ENCODE measurements at places on chromosomes 2 and 18.
A peak's percentile ranks its signal among the peaks of the same experiment; 100 is the strongest.

DNA sequence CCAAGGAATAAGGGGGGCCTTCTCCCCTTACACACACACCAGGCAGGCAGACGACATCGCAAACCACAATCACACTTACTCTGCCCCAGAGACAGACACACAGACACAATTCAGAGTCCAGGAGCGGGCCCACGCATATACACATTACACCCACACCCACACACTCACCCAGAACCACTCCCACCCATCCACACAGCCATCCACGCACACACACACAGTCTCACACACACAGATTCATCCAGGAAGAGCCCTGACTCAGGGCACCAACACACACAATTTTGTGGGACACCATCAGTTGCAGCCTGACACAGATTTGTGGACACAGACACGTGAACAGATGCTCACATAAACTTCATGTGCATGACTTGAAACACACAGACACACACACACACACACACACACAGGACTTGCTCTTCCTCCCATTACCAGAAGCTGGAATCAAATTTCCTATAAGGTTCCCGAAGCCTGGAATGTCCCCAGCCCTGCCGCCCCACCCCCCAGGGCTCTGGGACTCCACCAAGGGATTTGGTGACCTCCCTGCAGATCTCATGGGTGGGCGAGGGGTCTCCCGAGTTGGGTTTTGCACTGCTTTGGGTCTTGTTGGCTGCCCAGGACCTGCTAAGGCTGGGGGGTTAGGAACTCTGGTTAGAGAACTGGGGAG is 23.5 kb downstream of the TNS1 start:
- DNase-seq, result no peak

DNA sequence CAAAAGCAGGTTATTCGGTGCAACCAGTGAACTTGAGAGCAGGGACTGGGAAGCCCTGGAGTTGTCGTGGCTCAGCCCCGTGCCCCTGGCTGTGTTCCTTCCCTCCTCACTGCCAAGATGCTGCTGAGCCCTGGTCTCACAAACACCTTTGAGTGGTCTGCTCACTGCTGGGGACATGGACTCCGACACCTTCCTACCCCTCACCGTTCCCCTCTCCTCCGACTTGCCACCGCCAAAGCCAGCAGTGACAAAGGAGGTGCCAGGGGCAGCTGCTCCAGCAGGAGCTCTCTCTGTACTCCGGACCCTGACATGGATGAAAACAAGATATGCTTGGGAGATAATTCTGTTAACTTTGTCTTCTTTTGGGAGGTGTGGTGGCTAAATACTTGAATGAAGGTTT is 17.9 kb downstream of the LRRFIP1 start:
- no peak for DNase-seq

DNA sequence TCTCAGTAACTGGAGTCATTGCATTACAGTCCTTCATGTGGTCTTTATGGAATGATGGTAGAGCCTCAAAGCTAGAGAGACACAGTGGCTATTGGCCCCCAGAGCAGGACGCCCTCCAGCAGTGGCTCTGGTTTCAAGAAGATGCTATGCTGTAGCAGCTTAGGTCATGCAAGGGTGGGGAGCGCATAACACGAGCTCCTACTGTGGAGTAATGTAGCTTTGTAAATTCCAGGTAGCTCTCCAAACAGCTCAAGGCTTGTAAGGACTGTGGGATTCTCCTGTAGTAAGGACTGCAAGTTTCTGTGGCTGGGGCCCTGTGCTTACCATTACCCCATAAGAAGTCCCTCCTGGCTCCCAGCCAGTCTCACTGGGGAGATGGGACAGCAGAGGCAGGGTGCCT is 15.6 kb downstream of the APLF start:
- DNase-seq, result no peak

DNA sequence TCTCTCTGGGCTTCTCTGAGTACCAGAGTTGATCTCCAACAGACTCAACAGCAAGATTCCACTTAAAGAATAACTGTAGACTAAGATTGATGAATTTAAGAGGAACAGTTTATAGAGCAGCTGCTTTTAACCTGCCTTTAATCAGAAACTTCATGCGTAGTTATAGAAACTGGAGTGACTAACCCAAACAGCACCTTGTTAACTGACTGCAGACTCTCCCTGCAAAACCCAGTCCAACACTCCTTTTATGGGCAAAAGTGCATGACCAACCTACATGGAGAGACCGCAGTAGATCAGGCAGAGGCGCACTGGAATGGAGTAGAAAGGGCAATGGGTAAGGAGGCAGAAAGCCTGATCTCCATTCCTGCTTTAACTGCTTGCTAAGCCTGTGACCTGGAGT is 110.6 kb downstream of the NRP2 start:
- DNase-seq, result no peak

DNA sequence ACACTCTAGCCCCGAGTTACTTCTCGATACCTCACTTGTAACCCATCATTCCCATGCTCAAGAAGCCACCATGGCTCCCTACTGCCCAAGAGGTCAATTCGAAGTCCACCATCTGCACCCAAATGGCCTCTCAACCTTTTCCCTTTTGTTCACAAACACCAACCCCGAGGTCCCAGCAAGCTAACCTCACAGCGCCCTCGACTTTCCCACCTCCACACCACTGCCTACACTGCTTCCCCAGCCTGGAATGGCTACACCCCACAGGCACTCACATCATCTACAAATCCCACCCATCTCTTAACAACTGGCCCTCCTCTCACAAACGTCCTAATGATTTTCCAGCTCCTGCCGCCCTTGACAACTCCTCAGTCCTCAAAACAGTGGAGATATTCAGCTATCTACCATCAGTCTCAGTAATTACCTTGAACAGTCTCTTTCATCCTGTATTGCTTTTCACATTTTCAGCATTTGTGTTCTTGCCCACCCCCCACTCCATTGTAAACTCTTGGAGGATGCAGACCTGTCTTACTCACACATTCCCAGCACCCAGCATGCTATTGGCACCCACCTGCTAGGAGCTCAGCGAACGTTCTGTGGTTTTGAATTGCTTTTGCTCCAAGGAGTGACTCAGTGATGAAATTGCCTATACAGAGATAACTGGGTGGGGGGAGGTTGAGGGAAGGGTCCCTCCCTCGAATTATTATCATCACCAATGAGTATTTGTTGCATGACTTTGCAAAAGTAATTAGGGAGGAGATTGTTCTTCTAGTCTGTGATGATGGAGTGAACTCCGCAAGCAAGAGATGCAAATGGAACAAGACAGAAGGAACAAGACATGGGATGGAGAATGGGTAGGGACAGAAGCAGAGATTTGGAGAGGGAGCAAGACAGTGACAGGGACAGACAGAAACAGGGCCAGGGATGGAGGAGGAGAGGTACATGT is 106.8 kb downstream of the CYP26B1 start:
- DNase-seq, result no peak

GRCh38 chr2:124025171-124025580 is at the start of gene CNTNAP5:
TSS of gene CNTNAP5 (plus strand) at chr2:124025287. CDS start at chr2:124025651, 364 bp downstream.
- DNase-seq, result peak; percentile 74

- DNase-seq, result no peak
These were observed 35.1 kb upstream of the CD8A start for GRCh38 chr2:86825693-86826381.

DNA sequence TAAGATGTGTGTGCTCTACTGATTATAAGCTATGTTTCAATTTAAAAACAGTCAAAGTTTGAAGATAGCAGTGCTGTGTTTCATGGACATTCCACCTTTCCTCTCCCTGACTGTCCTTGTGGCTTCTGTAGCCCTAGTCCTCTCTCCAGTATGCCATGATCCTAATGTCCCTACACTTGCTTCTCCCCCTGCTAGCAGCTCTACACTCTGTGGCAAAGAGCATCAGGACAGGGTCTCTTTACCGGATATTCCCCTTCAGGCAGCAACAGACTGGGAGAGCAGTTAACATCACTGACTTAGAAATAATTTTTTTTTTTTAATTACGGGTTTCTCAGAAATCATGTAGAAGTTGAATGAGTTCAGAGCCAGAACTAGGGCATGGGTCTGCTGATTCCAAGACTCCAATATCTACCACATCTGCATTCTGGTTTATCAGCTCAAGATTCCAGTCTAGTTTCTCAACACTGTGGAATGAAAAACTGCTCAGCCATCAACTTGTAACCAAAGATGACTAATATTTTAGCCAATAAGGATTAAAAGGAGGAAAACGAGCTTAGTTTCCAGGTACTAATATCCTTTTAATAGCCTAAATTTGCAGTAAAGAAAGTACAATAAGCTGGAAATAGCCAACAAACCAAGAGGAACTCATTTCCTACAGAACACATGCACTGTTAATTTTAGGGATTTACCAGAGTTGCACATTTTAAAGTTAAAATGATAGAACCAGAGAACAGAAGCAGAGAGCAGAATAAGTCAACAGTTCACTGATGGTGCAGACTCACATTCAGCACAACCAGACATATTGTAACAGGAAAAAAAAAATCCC is 45.2 kb downstream of the TMEM131 start:
- no peak for DNase-seq

DNA sequence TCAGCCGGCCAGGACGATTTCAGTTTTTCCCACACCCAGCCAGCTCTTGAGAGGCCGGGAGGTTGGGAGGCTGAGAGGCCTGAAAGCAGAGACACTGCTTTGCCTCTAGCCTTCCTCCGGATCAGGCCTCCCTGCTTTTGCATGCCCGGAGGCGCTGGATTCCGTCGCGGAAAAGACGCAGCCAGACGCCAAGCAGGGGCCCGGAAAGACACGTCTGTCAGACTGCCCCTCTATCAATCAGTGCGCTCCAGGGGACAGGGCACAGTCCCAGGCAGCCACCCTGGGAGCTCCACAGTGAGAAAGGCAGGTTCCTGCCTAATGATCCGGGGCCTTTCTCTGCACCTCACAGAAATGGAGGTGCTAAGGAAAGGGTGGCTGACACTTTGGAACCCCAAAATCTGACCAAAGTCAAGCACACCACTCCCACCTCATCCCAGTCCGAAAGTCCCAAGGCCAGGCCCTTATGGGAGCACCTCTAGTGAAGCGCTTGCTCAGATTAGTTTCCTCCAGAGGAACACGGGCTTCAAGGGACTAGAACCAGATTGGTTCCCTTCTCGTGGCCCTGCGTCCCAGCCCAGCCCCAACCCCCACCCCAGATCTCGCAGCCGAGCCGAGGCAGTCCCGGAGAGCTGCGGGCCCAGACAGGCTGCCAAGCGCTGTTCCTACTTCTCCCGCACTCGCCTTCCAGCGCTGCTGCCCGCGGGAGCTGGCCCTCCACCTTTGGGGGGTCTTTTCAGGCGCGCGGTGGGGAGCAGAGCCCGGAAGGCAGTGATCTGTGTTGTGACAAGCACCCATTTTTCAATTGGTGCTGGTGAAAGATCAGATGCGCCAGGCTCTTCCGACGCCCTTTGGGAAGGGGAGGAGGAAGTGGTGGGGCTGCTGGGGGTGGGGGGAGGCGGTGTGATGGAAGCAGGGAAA is 5.0 kb downstream of the DLX1 start:
- peak; percentile 18 for DNase-seq

- DNase-seq, result no peak
These were observed 90.2 kb downstream of the SLC5A7 start for GRCh38 chr2:108076527-108076926.

- DNase-seq, result peak; percentile 18
These were observed 68.9 kb upstream of the BOD1L2 start for GRCh38 chr18:57077786-57078552.

- peak; percentile 53 for DNase-seq
These were observed 4.7 kb downstream of the EEF1B2 start for GRCh38 chr2:206164261-206164862.

GRCh38 chr18:79740521-79741361 is 57.0 kb upstream of the KCNG2 start:
- no peak for DNase-seq

DNA sequence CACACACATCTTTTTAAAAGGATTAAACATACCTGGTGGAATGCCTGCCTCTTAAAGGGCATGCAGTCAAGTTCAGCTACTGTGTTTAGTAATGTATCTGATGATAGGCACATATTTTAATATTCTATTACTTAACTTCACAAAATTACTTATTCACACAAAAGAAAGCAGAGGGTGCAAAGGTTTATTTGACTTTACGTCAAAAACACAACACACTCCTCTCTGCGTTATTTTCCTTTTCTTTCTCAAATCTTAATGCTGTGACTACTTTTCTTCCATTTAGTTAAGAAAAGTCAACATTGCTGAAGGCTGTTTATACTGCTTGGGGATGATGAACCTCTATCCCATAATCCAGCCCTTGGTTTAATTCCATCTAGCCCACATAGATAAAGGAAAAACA is 127.9 kb upstream of the ST6GAL2 start:
- no peak for DNase-seq

DNA sequence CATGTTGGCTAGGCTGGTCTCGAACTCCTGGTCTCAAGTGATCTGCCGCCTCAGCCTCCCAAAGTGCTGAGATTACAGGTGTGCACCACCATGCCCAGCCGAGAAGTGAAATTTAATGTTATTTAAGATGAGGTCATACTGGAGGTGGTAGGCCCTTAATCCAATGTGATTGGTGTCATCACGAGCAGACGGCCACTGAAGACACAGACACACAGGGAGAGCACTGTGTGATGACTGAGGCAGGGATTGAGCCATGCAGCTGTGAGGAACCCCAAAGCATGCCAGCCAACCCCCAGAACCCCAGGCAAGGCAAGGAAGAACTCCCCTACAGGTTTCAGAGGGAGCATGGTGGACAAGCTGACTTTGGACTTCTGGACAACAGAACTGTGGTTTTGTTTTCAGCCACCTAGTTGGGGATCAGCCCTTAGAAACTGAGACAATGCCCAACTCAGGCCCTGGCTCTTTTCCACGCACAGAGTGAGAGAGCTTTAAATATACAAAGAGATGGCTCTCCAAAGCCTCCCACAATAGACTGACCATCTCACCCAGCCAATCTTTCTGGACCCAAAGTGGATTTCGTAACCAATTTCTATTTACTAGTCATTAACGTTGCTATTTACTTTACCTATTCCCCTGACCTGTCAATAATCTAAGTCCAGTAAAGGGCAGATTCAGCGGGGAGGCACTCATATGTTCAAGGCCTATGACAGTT is 34.2 kb downstream of the TBC1D8 start:
- no peak for DNase-seq

- DNase-seq, result no peak
These were observed 25.2 kb upstream of the RGPD4 start for GRCh38 chr2:107801498-107801897.

GRCh38 chr2:62391696-62392095 is 114.3 kb downstream of the TMEM17 start:
- no peak for DNase-seq

DNA sequence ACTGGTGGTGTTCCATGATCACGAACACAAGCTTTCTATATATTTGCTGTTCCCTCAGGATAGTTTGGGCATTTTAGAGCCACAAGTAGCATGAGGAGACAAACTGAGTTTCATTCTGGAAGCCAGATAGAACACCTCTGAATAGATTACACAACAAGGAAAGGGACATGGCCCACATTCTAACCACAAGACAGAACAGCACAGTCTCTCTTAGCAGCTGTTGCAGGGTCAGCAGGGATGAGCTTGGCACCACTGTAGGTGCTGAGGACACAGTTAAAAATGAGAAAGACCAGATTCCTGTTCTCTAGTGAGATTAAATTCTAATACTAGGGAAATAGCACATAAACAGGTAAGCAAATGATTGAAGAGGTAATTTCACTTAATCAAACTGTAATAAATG is 235.3 kb downstream of the ZNF407 start:
- no peak for DNase-seq

- DNase-seq, result no peak
These were observed 32.3 kb upstream of the ASNSD1 start for GRCh38 chr2:189628817-189629530.

GRCh38 chr2:61015976-61016375 is 1.5 kb upstream of the PEX13 start:
- DNase-seq, result no peak

- DNase-seq, result peak; percentile 68
These were observed 68.3 kb downstream of the TNS1 start for GRCh38 chr2:217934321-217935131.
